ENCODE measurements at places on chromosomes 1 and 21. TPM values are rescaled to one million over a fixed set of nuclear protein-coding genes. Genes with fewer than 3 reads are reported as not detected.

Gene NEGR1
- 1.7 TPM for total RNA-seq

DNA sequence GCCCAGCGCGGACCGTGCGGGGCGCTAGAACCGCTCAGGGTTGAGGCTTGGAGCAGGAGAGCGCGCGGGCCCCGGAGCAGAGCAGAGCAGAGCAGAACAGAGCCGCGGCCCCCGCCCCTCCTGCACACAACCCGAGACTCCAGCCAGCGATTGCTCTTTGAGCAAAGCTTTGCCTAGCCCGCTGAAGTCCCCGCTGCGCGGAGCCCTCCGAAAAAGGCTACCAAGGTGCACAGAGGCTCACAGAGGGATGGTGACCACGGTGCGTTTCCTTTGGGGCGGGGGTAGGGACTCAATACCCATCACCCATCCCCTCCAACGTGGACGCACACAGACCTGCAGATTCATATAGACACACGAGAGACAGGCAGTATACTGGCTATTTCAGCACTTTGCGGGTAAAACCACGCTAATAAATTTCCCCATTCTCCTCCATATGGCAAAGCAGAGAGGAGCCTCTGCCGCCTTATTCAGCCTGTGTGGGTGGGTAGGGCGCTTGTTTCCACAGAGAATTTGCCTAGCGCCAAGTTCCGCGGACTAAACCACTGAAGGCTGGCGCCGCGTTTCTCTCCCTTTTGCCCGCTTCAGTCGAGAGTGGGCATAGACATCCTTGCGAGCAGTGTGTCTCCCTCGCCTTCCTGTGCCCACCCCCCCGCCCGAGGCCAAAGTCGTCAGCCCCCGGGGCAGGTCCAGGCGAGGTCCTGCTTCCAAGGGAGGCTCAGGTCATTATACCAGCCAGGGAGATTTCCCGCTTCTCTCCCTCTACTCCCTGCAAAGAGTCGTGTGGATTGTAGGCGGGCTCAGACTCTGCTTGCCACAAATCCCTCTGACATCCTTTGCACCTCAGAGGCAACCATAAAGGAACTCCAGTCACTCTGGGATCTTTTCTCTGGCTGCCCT, 8.5 kb downstream of the HLX start:
- H3K36me3 ChIP-seq, result no peaks in the 10 kb centered on the region
- no peak overlapping the region for H3K4me3 ChIP-seq
- no peaks in the 10 kb centered on the region for H3K4me1 ChIP-seq
- no peak for DNase-seq
- no peak overlapping the region for H3K27ac ChIP-seq
- H3K27me3 ChIP-seq, result no peaks in the 10 kb centered on the region

- H3K27ac ChIP-seq, result no peak overlapping the region
- peaks cover 27% of the 10 kb centered on the region for H3K27me3 ChIP-seq
- H3K4me1 ChIP-seq, result no peaks in the 10 kb centered on the region
- no peaks in the 10 kb centered on the region for H3K36me3 ChIP-seq
- peak overlapping the region; percentile 55 for H3K4me3 ChIP-seq
Observed at GRCh38 chr1:47024141-47024801, 802 bp downstream of the CYP4X1 start.

Gene PTCH2
- not detected for total RNA-seq

DNA sequence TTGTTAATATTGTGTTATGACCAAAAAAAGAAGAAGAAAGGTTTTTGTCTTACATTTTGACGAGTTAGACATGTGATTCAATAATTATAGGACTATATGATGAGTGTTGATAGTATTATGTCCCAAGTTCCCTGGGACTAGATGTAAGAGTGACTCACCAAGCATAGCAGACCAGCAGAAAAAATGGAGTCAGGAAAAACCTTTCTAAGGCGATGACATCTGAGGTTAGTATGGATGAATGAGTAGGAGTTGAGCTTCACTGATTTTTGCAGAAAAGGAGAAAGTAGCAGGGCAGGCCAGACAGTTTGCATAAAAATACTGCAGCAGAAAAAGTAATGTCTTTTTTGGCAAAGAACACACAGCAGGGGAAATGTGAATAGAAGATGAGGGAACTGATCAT, 1041.3 kb upstream of the ADGRL4 start:
- DNase-seq, result no peak
- no peaks in the 10 kb centered on the region for H3K36me3 ChIP-seq
- no peaks in the 10 kb centered on the region for H3K27me3 ChIP-seq
- H3K4me1 ChIP-seq, result no peaks in the 10 kb centered on the region
- no peak overlapping the region for H3K4me3 ChIP-seq

- no peak overlapping the region for H3K27ac ChIP-seq
- no peaks in the 10 kb centered on the region for H3K4me1 ChIP-seq
- DNase-seq, result no peak
- H3K27me3 ChIP-seq, result no peaks in the 10 kb centered on the region
- no peak overlapping the region for H3K4me3 ChIP-seq
- no peaks in the 10 kb centered on the region for H3K36me3 ChIP-seq
Observed at GRCh38 chr1:162113419-162113818, 43.9 kb downstream of the NOS1AP start.

GRCh38 chr1:45682942-45683341, 3.4 kb downstream of the GPBP1L1 start:
- H3K27me3 ChIP-seq, result no peaks in the 10 kb centered on the region
- DNase-seq, result no peak
- H3K4me3 ChIP-seq, result no peak overlapping the region
- H3K27ac ChIP-seq, result no peak overlapping the region
- no peaks in the 10 kb centered on the region for H3K36me3 ChIP-seq
- H3K4me1 ChIP-seq, result peaks cover 44% of the 10 kb centered on the region

DNA sequence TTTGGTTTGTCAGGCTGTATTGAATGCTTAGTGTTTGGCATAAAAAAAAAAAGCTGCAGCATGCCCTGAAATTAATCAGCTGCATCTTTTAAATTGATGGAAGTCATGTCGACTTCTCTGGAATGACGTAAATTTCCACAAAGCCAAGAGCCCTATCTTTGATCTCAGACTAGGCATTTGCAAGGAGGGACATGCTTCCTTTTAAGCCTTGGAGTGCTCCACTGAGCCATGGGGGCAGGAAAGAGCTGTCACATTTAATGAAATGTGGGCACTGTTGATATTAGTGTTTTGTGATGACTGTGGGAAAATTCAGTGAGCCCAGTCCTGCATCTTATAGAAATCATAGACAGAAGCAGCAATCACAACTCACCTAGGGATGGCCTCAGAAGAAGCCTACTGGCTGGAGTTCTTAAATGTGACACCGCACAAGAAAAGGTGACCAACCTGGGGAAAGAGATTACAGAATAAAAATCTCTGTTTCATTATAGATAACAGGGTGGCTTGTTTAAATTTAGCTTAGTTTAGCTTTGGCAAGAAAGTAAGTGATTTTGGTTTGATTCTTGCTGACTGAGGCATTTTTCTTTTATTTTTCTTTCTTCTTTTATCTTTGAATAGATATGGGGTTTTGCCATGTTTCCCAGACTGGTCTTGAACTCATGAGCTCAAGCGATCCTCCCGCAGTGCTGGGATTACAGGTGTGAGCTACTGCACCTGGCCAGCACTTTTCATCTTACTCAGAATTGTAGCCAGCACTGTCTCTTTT, 188.2 kb downstream of the HHAT start:
- DNase-seq, result no peak
- no peak overlapping the region for H3K4me3 ChIP-seq
- H3K27ac ChIP-seq, result no peak overlapping the region
- no peaks in the 10 kb centered on the region for H3K27me3 ChIP-seq

DNA sequence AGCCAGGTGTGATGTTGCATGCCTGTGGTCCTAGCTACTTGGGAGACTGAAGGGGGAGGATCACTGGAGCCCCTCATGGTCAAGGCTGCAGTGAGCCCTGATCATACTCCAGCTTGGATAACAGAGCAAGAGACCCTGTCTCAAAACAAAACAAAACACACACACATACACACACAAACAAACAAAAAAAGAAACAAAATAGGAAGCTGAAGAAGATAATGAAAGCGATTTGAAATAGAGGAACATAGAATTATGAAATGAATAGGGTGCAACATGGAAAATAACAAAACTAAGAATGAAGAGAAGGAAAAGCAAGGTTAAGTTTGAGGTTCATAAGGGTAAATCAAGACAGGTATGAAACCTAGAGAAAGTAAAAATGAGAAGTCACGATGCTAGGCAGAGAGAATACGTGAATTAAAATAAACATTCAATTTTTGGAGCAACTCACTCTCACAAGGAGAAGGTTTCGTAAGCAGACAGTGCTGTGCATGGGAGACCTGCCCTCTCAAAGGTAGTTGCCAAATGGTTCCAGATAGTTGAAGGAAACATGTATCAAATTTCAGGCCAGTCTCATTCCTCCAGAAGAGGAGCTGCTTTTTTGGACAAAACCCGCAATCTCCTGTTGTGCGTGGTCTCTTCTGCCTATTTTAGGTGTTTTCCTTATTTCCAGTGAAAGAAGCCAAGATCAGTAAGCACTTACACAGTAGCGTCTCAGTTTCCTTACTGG, 3.3 kb downstream of the CD46 start:
- H3K27me3 ChIP-seq, result no peaks in the 10 kb centered on the region
- peaks cover 52% of the 10 kb centered on the region for H3K4me1 ChIP-seq
- peak overlapping the region; percentile 76 for H3K27ac ChIP-seq
- peak overlapping the region; percentile 89 for H3K4me3 ChIP-seq
- H3K36me3 ChIP-seq, result peaks cover 33% of the 10 kb centered on the region
- peak; percentile 60 for DNase-seq

DNA sequence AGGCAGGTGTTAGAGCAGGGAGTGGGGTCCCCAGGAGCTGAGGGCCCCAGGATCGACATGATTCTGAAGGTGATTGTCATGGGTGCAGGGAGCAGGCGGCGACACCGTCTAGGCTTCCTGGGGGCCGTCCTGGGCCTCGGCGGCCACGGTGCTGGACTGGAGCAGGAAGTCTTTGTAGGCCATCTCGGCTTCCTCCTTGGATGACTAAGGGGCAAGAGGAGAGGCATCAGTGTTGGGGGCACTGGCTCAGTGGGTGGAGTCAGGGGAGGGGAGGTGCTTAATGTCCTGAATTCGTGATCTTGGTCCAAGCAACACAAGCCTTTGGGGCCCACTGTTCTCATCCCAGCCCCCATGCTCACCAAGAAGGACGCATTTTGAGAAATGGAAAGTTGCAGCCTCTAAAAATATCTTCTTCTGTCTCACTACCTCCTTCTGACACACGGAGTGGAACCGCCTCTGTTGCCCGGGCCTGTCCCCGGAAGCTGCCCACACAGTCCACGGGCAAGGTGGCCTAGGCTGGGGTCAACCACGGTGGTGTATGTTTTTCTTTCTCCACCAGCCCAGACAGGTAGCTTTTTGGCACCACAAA, 8.6 kb upstream of the FCMR start:
- no peaks in the 10 kb centered on the region for H3K36me3 ChIP-seq
- H3K4me3 ChIP-seq, result no peak overlapping the region
- H3K27ac ChIP-seq, result no peak overlapping the region
- H3K27me3 ChIP-seq, result no peaks in the 10 kb centered on the region

DNA sequence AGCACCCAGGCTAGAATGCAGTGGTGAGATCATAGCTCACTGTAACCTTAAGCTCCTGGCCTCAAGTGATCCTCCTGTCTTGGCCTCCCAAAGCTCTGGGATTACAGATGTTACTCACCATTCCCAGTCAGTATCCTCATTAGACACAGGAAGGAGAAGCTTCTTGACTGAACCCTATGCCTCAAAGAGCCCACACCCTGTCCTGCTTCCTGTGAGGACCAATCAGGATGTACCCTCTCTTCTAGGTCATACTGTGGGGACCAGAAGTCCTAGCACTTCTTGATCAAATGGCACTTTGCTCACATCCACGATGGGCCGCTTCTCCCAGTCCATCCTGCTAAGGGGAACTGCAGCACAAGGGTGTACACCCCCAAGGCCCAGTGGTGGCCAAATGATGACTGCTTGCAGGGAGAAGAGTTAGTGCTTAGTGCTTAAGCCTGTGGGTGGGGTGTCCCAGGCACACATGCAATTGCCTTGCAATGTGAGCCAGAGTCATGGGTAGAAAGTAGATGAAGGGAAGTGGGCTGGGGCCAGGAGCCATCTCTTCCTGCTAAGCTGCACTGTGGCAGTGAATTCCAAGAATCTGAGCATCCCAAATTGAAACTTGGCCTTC, 9.8 kb downstream of the CD34 start:
- H3K4me1 ChIP-seq, result no peaks in the 10 kb centered on the region
- H3K36me3 ChIP-seq, result no peaks in the 10 kb centered on the region
- no peaks in the 10 kb centered on the region for H3K27me3 ChIP-seq
- H3K4me3 ChIP-seq, result no peak overlapping the region
- no peak for DNase-seq
- no peak overlapping the region for H3K27ac ChIP-seq

DNA sequence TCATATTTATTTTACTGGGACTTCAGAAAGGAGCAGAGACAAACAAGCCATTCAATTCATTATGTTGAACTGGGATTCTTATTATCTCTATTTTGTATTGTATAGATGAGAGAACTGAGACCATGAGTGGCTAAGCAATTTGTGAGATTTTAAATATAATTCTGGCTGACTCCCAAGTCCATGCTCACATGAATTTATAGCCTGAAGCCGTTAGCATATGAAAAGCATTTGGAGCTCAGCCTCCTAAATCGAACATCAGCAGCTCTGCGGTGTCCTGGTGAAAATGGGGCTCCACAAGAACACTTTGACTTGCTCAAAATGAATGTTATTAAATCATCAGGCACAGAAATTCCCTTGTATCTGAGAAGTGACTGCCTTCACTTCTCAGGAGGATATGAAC, 96.8 kb upstream of the DPT start:
- no peaks in the 10 kb centered on the region for H3K27me3 ChIP-seq
- H3K36me3 ChIP-seq, result no peaks in the 10 kb centered on the region
- peaks cover 7% of the 10 kb centered on the region for H3K4me1 ChIP-seq

GRCh38 chr21:31141389-31142000, 103.2 kb upstream of the KRTAP19-8 start:
- H3K27ac ChIP-seq, result no peak overlapping the region
- H3K4me3 ChIP-seq, result no peak overlapping the region
- H3K36me3 ChIP-seq, result no peaks in the 10 kb centered on the region
- H3K4me1 ChIP-seq, result no peaks in the 10 kb centered on the region

Gene UQCRHL
- total RNA-seq, result 11.2 TPM

Gene PLPPR4
- total RNA-seq, result 0.17 TPM

- H3K4me3 ChIP-seq, result peak overlapping the region; percentile 90
- 0 out of 2 replicates have a peak, but pooled peaks cover 7% of the 10 kb centered on the region for H3K36me3 ChIP-seq
- peaks cover 16% of the 10 kb centered on the region for H3K4me1 ChIP-seq
- no peak for DNase-seq
- H3K27me3 ChIP-seq, result no peaks in the 10 kb centered on the region
Observed at GRCh38 chr1:89844860-89845259, 24.0 kb downstream of the LRRC8D start.

Gene BGLAP
- 0.35 TPM for total RNA-seq

GRCh38 chr1:47575855-47576757, 138.3 kb downstream of the FOXD2 start:
- peaks cover 29% of the 10 kb centered on the region for H3K27me3 ChIP-seq
- no peak for DNase-seq
- no peaks in the 10 kb centered on the region for H3K36me3 ChIP-seq

DNA sequence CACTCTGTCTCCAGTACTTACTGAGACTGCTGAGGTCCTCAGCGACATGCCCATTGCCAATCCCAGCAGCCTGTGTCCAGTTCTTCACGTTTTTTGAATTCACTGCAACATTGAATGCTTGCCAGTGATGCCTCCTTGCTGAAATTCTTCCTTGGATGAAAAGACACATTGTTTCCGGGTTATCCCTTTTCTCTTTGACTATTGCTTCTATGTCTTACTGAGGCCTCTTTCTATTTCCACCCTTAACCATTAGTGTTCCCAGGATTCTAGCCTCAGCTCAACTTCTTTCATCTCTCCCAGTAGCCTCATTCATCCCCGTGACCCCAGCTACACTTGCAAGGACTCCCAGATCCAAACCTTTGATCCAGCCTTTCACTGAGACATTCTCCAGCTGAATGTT, 46.5 kb upstream of the KIF26B start:
- H3K36me3 ChIP-seq, result no peaks in the 10 kb centered on the region
- H3K27me3 ChIP-seq, result no peaks in the 10 kb centered on the region
- no peak overlapping the region for H3K27ac ChIP-seq
- peaks cover 6% of the 10 kb centered on the region for H3K4me1 ChIP-seq

GRCh38 chr1:201044119-201044518, 20.6 kb upstream of the KIF21B start:
- H3K4me3 ChIP-seq, result no peak overlapping the region
- no peaks in the 10 kb centered on the region for H3K4me1 ChIP-seq
- no peaks in the 10 kb centered on the region for H3K36me3 ChIP-seq

Data from PC-3 (cell line).